ENCODE measurements at places on chromosomes 7 and 10.
A peak's percentile ranks its signal among the peaks of the same experiment; 100 is the strongest.

DNA sequence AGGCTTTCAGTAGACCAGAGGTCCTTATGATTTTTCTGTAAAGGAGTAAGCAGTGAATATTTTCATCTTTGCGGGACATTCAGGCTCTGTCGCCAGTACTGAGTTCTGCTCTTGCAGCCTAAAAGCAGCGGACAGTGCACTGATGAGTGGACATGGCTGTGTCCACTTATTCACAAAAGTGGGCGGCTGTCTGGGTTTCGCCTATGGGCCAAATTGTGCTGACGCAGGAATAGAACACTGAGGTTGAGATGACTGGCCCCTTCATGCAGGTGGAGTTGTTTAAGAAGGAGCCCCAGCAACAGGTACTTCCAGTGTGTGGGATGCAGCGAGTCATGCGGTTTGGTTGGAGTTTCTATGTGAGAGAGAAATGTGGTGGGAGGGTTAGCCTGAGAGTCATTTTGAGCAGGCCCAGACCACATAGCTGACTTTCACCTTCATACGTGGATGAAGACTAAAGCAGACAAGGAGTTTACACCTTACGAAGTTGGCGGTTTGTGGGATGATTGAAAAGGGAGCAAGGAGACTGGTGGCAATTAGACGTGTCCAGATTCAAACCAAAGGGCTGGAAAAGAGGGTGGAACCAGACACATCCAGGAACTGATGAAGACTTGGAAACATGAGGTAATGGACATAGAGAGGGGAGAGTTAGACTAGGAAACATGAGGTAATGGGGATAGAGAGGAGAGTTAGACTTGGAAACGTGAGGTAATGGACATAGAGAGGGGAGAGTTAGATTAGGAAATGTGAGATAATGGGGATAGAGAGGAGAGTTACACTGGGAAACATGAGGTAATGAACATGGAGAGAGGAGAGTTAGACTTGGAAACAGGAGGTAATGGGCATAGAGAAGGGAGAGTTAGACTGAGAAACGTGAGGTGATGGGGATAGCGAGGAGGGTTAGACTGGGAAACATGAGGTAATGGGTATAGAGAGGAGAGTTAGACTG lies 38.2 kb downstream of the WDR37 start:
- DNase-seq: no peak

- DNase-seq: no peak
Measured at GRCh38 chr10:89100680-89101079, 106.4 kb downstream of the CH25H start.

DNA sequence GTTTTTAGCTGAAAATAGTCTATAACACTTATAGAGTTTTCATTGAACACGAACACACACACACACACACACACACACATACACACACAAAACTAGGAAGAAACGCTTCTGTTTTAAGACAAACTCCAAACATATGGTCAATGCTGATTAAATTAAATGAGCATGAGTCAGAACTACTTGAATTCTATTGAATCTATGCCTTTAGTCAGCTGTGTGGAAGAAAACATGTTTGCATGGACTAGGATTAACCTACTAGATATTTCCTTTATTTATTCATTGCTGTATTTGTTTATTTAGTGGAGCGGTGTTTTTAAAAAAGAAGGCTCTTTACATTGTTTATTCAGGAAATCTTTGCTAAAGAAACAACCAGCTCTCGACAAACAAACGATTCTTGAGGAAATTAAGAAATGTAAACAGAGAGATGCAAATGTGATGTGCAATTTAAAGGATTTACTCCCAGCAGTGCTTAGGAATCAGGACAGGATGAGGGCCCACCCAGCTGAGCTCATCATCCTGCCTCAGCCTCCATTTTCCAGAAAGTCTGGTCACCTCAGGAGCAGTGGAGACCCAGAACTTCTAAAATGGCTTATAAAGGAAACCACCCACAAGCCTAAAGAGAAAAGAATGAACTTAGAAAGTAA lies 83.2 kb downstream of the PDE1C start:
- no peak for DNase-seq

DNA sequence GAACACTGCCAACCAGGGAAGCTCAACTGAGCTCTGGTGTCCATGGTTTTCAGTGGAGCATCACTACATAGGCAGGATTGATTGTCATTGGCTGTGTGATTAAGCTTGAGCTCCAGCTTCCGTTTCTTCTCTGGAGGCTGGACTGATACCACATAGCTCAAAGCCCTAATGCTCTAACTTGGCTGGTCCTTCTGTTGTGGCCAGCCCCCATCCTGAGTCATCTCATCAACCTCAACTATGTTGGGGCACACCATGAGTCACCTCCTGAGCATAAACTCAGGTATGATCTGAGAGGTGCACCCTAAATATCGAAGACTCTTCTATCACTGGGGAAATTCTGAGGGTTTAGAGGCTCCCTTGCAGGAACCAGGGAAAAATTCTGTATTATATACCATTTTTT lies 114.5 kb upstream of the INHBA start:
- DNase-seq: no peak

DNA sequence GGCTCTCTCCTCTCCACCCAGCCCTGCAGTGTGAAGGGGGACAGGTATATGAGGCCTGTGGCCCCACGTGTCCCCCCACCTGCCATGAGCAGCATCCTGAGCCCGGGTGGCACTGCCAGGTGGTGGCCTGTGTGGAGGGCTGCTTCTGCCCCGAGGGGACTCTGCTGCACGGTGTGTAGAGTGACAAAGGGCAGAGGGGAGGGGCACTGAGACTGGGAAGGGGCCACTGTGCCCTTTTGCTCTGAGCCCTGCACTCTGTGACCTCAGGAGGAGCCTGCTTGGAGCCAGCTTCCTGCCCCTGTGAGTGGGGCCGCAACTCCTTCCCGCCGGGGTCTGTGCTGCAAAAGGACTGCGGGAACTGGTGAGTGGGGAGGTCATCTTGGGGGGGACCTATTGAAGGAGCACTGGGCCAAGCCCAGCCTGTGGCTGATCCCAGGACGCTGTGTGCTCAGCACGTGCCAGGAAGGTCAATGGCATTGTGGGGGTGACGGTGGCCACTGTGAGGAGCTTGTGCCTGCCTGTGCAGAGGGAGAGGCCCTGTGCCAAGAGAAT lies 15.0 kb upstream of the ZNF467 start:
- no peak for DNase-seq

DNA sequence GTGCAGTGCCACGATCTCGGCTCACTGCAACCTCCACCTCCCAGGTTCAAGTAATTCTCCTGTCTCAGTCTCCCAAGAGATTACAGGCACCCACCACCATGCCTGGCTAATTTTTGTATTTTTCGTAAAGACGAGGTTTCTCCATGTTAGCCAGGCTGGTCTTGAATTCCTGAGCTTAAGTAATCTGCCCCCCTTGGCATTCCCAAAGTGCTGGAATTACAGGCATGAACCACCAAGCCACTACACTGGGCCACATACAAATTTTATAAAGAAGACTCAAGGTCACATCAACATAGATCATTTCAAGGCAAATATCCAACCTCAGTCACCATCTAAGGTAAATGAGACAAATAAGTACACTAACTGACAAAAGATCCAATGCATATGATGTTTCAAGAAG lies 32.1 kb downstream of the IGF2BP3 start:
- no peak for DNase-seq

DNA sequence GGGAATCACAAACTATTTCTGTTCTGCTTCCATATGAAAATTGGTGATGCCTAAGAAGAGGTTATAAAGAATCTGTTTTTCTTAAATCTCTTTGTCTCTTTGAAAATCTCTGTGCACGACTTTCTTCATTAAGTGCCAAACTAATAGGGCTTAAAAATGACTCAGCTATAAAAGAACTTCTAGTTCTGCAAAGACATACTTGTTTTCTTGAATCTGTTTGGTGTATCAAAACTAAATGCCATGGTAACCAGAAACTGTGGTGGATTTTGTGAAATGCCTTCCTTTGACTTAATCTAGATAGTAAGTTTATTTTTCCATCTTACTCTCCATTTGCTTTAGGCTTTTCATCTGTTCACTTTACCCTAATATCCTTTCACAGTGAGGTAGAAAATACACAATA lies 417.8 kb downstream of the PARD3 start:
- no peak for DNase-seq

GRCh38 chr10:61621605-61622051 lies 41.1 kb upstream of the CABCOCO1 start:
- DNase-seq: peak; percentile 96

DNA sequence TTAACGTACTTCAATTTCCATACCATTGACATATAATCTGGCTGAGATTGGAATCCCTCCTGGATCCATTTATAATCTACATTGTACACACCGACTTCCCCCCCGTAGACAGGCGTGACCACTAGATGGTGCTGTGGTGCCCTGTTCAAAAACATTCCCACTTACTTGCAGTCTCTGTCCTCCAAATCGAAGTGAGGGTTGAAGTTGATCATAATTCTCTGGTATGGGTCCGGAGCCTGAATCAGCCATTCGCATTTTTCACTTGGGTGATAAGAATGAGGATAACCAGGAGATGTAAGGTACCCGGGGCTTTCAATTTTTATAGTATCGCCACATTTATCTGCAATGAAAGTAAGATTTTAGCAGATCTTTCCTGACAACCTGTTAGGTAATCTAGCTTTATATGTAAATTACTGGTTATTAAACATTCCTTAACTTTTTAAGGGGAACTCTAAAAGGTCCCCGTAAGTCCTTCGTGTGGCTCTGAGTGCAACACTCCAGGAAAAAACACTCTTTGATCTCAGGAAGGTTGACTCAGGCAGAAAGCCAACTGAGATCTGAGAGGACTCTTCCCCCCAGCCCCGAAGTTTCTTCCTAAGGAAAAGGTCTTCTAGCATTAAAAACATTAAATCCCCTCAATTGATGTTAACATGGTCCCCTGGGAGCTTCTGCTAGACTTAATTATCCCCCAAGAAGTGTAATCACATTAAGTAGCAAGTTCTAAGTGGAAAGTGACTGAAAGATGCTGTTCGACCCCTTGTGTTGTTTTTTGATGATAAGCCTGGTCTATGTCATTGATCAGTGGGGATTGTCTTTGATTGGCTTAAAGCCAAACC lies 3.7 kb downstream of the NRP1 start:
- peak; percentile 72 for DNase-seq

GRCh38 chr10:66698069-66698468 lies 227.8 kb upstream of the LRRTM3 start:
- DNase-seq: no peak

DNA sequence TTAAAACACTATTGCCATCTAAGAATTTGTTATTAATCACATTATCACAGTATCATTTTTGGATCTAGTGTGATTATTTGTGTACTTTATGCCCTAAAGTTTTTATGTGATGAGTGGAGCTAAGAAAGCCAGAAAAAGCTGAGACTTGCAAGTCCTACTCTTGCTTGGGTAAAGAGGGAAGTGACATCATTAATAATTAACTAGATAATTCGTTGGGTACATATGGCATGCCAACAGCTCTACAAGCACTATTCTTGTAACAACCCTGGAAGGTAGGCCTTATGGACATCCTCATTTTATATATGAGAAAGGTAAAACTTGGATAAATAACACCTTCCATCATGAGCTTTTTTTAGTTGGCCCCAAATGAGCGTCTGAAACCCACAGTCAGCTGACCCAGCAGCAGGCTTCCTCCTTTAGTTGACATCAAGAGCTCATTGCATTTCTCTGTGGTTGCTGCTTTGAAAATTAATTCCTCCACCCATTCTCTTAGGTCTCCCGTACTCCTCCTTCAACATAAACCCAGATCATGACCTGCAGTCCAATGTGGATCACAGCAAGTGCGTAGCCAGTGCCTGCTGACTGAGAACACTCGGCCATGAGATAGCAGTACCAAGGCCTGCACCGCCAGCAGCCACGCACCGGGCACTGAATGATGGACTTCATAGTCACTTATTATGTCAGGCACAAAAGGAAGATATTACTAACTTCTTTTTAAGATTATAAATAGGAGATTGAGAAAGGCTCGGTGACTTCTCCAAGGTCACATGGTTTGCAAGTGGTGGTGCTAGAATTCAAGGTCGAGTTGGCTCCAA lies 292.0 kb upstream of the AOAH start:
- no peak for DNase-seq

DNA sequence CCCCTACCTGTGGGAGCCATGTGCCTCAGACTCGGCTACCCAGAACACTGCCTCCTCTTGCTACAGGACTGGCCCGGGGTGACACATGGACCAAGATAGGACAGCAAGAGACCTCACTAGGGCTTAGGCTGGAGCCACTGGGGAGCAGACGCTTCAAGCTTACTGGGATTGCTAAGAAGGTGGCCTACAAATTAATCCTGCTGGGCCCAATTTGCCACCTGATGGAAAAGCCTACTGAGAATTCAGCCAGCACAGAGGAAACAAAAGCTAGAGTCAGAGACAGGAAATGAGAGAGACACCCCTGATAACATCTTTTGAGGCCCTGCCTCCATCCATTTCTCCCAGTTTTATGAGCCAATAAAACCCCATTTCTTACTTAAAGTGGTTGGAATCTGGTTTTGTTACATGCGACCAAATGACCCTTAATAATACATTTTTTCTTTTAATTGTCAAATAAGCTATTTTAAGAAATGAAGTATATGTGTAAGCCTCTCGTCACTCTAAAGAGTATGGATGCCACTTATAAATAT lies 282.1 kb downstream of the CXCL12 start:
- no peak for DNase-seq

GRCh38 chr7:139351027-139351426 lies 8.7 kb upstream of the LUC7L2 start:
- DNase-seq: no peak

DNA sequence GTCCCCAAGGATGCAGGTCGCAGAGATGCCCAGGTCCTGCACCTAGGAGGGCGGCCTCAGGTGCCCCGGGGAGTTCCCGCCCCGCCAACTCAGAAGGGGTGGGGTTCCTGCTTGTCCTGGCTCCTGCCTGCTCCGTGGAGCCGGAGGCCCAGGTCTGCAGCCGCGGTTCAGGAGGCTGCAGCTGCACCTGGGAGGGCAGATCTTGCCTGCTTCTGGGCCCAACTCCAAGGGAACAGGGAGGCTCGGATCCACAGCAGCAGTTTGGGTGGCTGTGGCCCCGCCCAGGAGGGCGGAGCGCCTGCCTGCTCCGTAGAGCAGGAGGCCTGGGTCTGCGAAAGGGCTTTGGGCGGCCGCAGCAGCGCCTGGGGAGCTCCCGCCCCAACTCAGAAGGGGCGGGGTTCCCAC lies 108.2 kb upstream of the EGR2 start:
- no peak for DNase-seq

- no peak for DNase-seq
Measured at GRCh38 chr7:138691178-138691577, 10.0 kb downstream of the SVOPL start.

Data from NCI-H69 (cell line).